MCF 10A (cell line): ENCODE measurements at places on chromosomes 12 and 14.
A peak's percentile ranks its signal among the peaks of the same experiment; 100 is the strongest.

DNA sequence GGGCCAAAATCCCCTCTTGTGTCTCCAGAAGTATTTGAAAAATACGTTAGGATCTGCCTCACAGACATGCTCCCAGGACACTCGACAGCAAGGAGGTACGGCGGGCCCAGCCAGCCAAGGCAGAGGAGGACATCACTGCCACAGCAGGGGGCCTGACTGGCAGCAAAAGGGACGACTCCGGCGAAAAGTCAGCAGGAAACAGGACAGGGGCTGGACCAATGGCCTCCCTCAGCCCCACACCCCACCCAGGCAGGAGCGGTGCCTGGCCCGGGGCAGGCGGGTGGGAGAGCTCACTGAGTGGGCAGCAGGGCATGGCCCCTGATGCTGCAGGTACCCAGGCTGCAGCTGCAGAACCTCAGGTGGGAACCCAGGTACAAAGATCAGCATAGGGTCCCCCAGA lies 17.8 kb downstream of the BRF1 start:
- no peak for DNase-seq
- H3K27me3 ChIP-seq: no peaks in the 10 kb centered on the region
- H3K4me1 ChIP-seq: peaks cover 6% of the 10 kb centered on the region
- H3K4me3 ChIP-seq: no peak overlapping the region
- peaks cover 39% of the 10 kb centered on the region for H3K36me3 ChIP-seq

DNA sequence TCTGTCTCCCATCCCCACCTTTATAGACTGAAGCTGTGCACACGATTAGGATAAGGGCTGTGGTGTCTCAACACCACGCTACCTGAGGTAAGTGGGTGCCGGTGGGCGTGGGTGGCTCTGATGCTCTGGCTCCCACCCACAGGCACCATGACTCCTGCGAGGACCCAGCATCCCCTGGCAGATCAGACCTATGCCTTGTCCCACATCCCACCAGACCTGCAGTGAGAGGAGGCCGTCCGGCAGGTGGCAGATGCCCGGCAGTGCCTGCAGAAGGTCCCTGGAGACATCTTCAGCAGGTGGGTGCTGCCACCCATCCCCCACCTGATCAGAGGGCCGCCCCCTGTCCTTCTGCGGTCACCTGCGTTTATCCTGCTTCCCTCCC lies 104.4 kb upstream of the PRB2 start:
- H3K4me3 ChIP-seq: no peak overlapping the region
- no peak overlapping the region for H3K27ac ChIP-seq
- peaks cover 7% of the 10 kb centered on the region for H3K36me3 ChIP-seq
- no peak for DNase-seq

- H3K4me3 ChIP-seq: no peak overlapping the region
- no peaks in the 10 kb centered on the region for H3K27me3 ChIP-seq
- H3K36me3 ChIP-seq: no peaks in the 10 kb centered on the region
- no peaks in the 10 kb centered on the region for H3K4me1 ChIP-seq
Measured at GRCh38 chr12:24111086-24111485, 161.6 kb upstream of the SOX5 start.

- H3K27me3 ChIP-seq: no peaks in the 10 kb centered on the region
- H3K4me1 ChIP-seq: peaks cover 38% of the 10 kb centered on the region
- no peaks in the 10 kb centered on the region for H3K36me3 ChIP-seq
- peak; percentile 50 for DNase-seq
- H3K4me3 ChIP-seq: peak within 1 kb of the TSS; percentile 98
- H3K27ac ChIP-seq: peak within 1 kb of the TSS; percentile 26
Measured at GRCh38 chr14:29927376-29928116, at the start of gene PRKD1. Gene PRKD1, minus strand, starts transcription at chr14:29927847.

GRCh38 chr12:53964315-53964713 lies 8.6 kb upstream of the HOXC11 start:
- no peak overlapping the region for H3K27ac ChIP-seq
- no peaks in the 10 kb centered on the region for H3K27me3 ChIP-seq

DNA sequence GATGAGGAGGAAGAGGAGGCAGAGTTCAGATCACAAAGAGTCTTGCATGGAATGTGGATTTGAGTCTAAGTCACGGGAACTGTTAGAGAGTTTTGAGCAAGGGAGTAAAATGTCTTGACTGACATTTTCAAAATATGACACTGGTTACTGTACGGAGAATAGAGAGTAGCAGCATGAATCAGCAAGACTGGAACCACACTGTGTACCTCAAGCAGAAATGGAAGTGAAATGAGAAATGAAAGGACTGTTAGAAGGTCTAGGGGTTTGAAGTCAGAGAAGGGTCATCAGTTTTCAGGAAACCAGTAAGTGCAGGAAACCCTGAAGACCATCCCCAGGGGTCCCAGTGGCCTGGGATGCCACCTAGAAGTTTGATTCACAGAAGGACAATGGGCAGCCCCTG lies 236.3 kb downstream of the GALC start:
- DNase-seq: no peak
- no peak overlapping the region for H3K4me3 ChIP-seq
- H3K36me3 ChIP-seq: no peaks in the 10 kb centered on the region
- H3K4me1 ChIP-seq: no peaks in the 10 kb centered on the region
- H3K27ac ChIP-seq: no peak overlapping the region

DNA sequence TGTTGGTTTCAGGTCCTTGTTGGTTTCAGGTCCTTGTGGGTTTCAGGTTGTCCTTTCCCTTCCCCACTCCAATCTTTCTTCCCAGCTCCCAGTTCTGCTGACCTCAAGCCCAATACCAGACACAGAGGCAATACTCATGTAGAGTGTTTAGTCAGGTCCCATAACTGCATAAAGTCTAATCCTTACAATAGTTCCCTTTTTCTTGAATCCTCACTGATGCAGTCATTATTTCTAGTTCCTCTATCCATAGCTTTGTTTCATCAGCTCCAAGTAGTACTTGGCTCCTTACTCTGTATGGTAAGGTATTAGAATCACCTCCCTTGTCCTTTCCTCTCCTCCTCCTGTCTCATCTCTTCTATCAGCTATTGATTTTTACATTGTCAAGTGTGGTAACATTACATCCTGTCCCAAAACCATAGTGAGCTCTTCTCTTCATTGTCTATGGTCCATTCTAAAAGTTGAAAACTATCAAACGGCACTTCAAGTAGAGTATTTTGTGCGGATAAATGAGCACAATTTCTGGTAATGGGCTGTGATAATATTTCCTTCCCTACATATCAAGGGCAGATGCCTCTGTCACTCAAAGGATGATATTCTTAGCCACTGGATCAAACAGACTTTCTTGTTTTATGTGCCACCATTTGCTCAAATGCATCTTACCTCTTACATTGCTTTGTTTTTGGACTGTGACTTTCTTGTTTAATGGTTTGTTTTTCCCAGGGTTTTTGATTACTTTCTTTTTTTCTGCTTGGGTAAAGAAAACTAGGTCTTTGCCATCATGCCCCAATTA lies 57.2 kb upstream of the JDP2 start:
- H3K36me3 ChIP-seq: no peaks in the 10 kb centered on the region
- H3K27me3 ChIP-seq: peaks cover 27% of the 10 kb centered on the region
- H3K4me3 ChIP-seq: no peak overlapping the region
- H3K27ac ChIP-seq: no peak overlapping the region

- peaks cover 5% of the 10 kb centered on the region for H3K4me1 ChIP-seq
- H3K36me3 ChIP-seq: peaks cover 7% of the 10 kb centered on the region
- no peak overlapping the region for H3K27ac ChIP-seq
- no peak for DNase-seq
- H3K27me3 ChIP-seq: no peaks in the 10 kb centered on the region
Measured at GRCh38 chr14:94648801-94649200, 36.6 kb downstream of the SERPINA3 start.

- no peaks in the 10 kb centered on the region for H3K36me3 ChIP-seq
- H3K4me1 ChIP-seq: peaks cover 27% of the 10 kb centered on the region
- no peaks in the 10 kb centered on the region for H3K27me3 ChIP-seq
- no peak overlapping the region for H3K4me3 ChIP-seq
Measured at GRCh38 chr12:31526158-31526546, 64.8 kb downstream of the DENND5B start.

- peak; percentile 3 for DNase-seq
- no peak overlapping the region for H3K27ac ChIP-seq
- no peaks in the 10 kb centered on the region for H3K4me1 ChIP-seq
- H3K27me3 ChIP-seq: no peaks in the 10 kb centered on the region
Measured at GRCh38 chr12:60935981-60936761, 1324.0 kb upstream of the USP15 start.

GRCh38 chr14:94227029-94227428 lies 52.9 kb downstream of the PPP4R4 start:
- no peaks in the 10 kb centered on the region for H3K4me1 ChIP-seq
- no peaks in the 10 kb centered on the region for H3K27me3 ChIP-seq
- H3K36me3 ChIP-seq: no peaks in the 10 kb centered on the region
- no peak overlapping the region for H3K27ac ChIP-seq
- H3K4me3 ChIP-seq: no peak overlapping the region

DNA sequence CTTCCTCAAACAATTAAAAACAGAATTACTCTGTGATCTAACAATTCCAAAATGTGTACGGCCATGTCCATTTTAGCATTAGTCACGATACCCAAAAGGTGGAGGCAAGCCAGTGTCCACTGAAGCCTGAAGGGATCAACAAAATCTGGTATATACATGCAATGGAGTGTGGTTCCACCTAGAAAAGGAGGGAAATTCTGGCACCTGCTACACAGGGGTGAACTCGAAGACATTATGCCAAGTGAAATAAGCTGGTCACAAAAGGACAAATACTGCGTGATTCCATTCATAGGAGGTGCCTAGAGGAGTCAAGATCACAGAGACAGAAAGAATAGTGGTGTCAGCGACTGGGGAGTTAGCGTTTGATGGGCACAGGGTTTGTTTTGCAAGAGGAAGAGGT lies 331.4 kb downstream of the MED13L start:
- H3K4me1 ChIP-seq: no peaks in the 10 kb centered on the region
- peaks cover 8% of the 10 kb centered on the region for H3K36me3 ChIP-seq
- H3K27ac ChIP-seq: no peak overlapping the region
- DNase-seq: no peak
- H3K27me3 ChIP-seq: no peaks in the 10 kb centered on the region

DNA sequence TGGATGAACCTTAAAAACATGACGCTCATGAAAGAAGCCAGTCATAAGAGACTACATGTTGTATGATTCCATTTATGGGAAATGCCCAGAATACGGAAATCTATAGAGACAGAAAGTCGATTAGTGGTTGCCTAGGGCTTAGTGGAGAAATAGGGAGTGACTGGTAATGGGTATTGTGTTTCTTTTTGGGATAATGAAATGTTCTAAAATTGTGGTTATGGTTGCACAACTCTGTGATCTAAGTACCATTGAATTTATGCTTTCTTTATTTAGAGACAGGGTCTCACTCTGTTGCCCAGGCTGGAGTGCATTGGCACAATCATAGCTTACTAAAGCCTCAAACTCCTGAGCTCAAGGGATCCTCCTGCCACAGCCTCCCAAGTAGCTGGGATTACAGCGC lies 8.0 kb downstream of the RBMS2 start:
- DNase-seq: peak; percentile 81
- H3K4me3 ChIP-seq: peak overlapping the region; percentile 42
- no peaks in the 10 kb centered on the region for H3K27me3 ChIP-seq
- H3K27ac ChIP-seq: peak overlapping the region; percentile 96

- peak; percentile 97 for DNase-seq
- no peak overlapping the region for H3K4me3 ChIP-seq
- H3K27ac ChIP-seq: peak overlapping the region; percentile 75
- H3K36me3 ChIP-seq: peaks cover 43% of the 10 kb centered on the region
Measured at GRCh38 chr12:29428633-29429032, 47.7 kb upstream of the ERGIC2 start.

DNA sequence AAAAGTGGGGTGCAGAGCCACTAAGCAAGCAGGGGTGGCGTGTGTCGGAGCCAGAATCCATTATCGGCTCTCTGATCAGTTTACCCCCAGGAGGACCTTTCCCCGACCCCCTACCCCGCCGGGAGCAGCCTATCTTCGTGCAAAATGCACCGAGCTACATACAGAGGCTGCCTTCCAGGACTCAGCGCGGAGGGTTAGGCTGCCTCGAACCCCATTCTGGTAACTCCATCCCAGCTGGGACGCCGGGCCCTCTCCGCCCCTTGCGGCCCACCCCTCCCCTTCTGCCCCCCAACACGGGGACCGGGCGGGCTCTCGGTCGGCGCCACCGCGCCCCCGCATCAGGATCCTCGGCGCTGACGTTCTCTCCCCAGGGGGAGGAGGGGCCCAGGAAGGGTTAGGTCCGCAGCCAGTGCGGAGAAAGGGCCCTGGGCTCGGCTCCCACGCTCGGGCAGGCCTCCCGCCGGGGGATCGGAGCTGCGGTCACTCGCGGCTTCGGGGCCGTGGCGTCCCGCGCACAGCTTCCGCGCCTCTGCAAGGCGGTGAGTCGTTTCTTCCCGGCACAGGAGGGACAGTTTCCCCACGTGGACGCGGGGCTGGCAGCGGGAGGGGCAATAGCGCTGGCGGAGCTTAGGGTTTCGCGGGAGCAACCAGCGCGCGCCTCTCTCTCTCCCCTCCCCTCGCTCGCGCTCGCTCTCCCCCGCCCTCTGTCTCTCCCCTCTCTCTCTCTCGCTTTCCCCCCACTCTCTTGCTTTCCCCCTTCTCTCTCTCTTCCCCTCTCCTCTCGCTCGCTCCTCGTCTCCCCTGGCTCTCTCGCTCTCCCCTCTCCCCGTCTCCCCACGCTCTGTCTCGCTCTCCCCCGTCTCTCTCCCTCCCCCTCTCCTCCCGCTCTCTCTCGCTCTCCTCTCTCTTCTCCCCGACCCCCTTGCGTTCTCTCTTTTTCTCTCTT lies 12.5 kb upstream of the MAP3K9 start:
- H3K27ac ChIP-seq: peak overlapping the region; percentile 19
- peak overlapping the region; percentile 76 for H3K4me3 ChIP-seq

DNA sequence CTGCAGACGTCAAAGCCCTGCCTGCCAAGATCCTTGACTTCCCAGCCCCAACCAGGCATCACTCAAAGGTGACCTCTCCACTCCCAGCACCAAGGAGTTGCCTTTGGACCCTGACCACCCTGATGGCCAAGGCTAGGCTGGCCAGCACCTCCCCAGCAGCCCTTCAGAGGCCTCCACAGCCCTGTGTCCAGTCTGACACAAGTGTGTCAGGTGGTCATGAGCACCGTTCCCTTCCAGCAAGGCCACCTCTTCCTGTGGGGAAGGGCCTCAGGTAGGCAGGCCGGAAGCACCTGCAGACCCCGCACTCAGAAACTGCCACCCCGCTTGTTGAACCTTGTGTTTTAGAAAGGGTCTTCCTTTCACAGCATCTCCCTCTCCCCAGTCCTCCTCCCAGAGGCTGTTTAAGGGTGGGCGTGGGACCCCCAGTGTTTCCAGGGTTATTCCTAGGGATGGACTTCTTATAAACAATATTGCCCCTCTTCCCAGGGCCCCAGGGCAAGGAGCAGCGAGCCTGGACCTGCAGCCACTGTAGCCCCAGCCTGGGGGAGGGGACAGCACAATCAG lies 13.2 kb upstream of the INF2 start:
- peaks cover 15% of the 10 kb centered on the region for H3K4me1 ChIP-seq
- H3K36me3 ChIP-seq: no peaks in the 10 kb centered on the region
- no peak overlapping the region for H3K4me3 ChIP-seq
- H3K27me3 ChIP-seq: no peaks in the 10 kb centered on the region
- DNase-seq: no peak

- no peak overlapping the region for H3K4me3 ChIP-seq
- H3K27me3 ChIP-seq: no peaks in the 10 kb centered on the region
- H3K36me3 ChIP-seq: no peaks in the 10 kb centered on the region
- H3K27ac ChIP-seq: no peak overlapping the region
Measured at GRCh38 chr14:68607867-68608573, 184.8 kb downstream of the ZFP36L1 start.

- no peak overlapping the region for H3K4me3 ChIP-seq
- no peak for DNase-seq
- H3K36me3 ChIP-seq: no peaks in the 10 kb centered on the region
- no peak overlapping the region for H3K27ac ChIP-seq
- H3K4me1 ChIP-seq: peaks cover 20% of the 10 kb centered on the region
- H3K27me3 ChIP-seq: no peaks in the 10 kb centered on the region
Measured at GRCh38 chr14:100052819-100053218, 12.4 kb upstream of the EVL start.

- H3K4me1 ChIP-seq: no peaks in the 10 kb centered on the region
- no peaks in the 10 kb centered on the region for H3K36me3 ChIP-seq
- no peak overlapping the region for H3K27ac ChIP-seq
- no peaks in the 10 kb centered on the region for H3K27me3 ChIP-seq
- no peak overlapping the region for H3K4me3 ChIP-seq
- DNase-seq: no peak
Measured at GRCh38 chr12:128543460-128543859, 276.5 kb downstream of the TMEM132C start.
